ENCODE measurements at places on chromosomes 13 and 19.

- no peak for DNase-seq
Observed at GRCh38 chr19:41111750-41112295, 2.4 kb upstream of the CYP2F1 start.

DNA sequence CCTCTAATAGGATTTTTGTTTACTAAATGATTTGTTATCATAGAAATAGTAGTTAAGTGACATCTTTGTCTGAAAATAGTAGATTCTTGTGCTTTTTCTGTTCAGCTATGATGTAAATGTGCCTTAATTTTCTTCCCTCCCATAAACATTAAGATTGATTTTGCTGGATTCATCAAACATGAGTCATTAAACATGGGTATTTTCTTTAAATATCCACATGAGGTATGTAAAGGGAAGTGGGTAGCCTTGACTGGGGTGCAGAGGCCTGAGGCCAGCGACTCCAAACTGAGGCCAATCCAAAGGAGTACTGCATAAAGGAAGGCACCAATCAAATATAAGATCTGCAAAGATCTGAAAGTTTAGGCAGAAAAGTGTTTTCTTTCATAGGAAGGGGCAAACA lies 3.7 kb downstream of the ZNF136 start:
- no peak for DNase-seq

GRCh38 chr19:44515031-44515430 lies 14.4 kb downstream of the CEACAM20 start:
- no peak for DNase-seq

DNA sequence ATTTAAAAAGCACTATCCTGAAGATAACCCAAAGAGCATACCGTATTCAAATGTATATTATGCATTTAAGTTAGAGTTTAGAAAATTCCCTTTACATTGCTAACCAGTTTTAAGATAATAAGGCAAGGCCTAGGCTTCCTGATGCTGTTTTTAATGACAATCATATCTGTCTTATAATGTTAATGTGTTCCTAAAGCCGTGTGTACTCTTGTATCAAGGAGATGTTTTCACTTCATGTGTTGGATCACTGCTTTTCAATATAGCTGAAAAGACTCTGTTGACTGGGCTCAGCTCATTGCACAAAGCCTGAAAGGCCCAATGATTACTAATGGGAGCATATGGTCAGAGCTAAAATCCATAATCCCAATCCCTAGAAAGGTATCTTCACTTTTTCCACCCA lies 81.6 kb downstream of the DACH1 start:
- no peak for DNase-seq

DNA sequence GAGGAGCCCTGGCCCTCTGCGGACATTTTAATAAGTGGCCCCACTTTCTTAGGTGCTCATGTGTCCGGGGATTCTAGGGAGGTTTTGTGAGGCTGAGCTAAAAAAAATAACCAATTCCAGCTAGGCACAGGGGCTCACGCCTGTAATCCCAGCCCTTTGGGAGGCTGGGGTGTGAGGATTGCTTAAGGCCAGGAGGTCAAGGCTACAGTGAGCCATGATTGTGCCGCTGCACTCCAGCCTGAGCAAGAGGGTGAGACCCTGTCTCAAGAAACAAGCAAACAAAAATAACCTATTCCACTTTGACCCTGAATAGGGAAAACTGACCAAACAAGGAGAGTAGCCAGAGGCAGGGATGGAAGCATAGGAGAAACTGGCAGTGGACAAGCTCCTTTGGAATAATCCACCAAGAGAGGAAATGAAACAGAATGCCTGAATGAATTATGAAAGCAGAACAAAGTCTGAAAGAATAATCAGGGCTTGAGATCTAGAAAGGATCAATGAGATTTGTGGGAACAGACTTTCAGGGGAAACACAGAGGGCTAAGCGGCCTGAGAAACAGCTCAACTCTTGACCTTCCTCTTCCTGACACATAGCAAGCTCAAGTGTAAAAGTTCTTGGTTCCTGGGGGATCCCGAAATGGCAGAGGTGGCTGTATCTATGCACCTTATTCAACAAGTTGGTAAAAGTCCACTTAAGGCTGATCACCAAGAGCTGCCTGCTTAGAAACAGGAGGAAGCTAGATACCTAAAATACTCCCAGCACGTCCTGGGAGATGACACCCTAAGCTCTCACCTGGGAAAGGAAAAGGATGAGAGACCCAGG lies 30.1 kb upstream of the FFAR2 start:
- DNase-seq: no peak

GRCh38 chr19:29651622-29652394 lies 13.5 kb upstream of the PLEKHF1 start:
- no peak for DNase-seq

DNA sequence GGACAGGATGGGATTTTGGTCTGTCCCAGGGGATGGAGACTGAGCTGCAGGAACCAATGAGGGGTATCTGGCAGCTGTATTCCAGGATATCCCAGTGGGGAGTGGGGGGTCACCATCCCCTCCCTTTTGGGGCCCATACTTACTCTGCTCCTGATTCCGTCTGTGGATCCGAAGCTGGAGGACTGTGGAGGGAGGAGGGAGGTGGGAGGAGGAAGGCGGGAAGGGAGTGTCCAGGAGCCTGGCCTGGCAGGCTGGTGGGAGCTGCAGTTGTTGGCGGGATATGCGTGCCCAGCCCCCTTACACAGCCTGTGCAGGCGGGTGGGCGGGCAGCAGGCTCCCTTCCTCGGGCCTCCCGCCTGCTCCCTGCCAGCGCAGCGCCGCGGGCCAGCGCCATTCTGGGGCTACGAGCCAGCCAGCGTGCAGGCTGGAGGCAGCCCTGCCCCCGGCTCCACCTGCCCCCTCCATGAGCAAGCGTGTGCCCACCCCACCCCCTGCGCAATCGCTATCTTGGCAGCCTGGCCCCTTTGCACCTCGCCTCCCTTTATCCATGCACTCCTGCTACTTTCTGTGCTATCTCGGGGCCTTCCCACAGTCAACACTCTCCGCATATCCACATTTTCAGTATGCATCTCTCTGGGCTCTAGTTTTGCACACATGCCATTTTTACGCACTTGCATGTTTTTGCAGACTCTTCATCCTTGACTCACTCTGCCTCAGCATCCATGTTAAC lies 2.8 kb downstream of the MAMSTR start:
- DNase-seq: no peak

- DNase-seq: no peak
Observed at GRCh38 chr19:24033963-24034342, 53.0 kb upstream of the ZNF254 start.

DNA sequence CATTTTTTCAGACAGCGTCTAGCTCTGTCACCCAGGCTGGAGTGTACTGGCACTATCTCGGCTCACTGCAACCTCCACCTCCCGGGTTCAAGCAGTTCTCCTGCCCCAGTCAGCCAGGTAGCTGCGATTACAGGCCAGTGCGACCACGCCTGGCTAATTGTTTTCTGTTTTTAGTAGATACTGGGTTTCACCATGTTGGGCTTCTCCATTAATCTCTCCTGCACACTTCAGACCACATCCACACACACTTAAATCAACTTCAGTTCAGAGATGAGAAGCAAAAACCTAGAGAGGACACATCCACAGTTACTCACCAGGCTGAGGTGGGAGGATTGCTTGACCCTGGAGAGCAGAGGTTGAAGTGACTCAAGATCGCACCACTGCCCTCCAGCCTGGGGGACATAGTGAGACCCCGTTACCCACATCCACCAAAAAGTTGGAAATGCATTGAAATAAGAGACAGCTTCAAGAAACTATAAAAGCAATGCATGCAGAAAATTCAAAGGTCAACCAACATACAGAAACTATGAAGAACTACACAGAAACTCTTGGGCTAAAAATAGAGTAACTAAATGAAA lies 42.3 kb downstream of the ZNF611 start:
- no peak for DNase-seq

- DNase-seq: no peak
Observed at GRCh38 chr13:42348576-42348975, 76.6 kb downstream of the AKAP11 start.

GRCh38 chr13:35283856-35284255 lies 192.6 kb downstream of the MAB21L1 start:
- no peak for DNase-seq

DNA sequence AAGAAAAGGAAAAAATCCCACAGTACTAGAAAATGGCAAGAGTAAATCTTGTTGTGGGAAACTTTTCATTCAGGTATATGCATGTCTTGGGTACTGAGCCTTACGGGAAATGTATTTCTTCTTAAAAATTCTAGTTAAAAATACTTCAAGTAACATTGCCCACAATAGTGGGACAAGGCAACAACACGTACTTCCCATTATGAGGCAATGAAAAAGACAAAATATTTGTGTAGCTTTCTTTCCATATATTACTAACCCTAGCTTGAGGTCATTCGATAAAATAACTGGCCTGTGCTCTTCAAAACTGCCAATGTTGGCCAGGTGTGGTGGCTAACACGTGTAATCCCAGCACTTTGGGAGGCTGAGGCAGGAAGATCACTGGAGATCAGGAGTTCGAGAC lies 99.2 kb downstream of the INSR start:
- DNase-seq: no peak

- DNase-seq: no peak
Observed at GRCh38 chr13:52845334-52845761, 3.1 kb downstream of the PCDH8 start.

- DNase-seq: no peak
Observed at GRCh38 chr13:86946734-86947133, 724.4 kb upstream of the SLITRK5 start.

DNA sequence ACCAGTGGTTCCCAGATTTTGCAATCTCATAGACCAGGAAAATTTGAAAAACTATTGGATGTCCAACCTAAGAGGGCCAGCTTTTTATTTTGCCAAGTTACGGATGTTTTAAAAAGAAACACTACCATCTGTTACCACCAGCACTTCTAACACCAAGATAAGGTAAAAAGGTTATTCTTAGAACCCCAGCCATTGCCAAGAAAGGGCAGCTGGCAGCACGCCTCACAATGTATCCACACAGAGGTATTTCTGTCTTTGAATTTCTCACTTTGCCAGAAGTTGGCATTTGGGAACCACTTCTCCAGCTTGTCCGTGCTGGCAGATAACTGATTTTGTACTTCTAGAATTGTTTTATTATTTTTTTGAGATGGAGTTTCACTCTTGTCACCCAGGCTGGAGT lies 28.7 kb downstream of the CAPN12 start:
- no peak for DNase-seq

- no peak for DNase-seq
Observed at GRCh38 chr13:97379386-97379785, 54.6 kb upstream of the RAP2A start.

- no peak for DNase-seq
Observed at GRCh38 chr19:33688171-33688992, 66.6 kb downstream of the CHST8 start.

GRCh38 chr13:23469951-23470421 lies 36.5 kb upstream of the SACS start:
- DNase-seq: no peak

Data from cortex of kidney (tissue), 1 donor.